ENCODE measurements at places on chromosomes 3 and 15.

- no peak for DNase-seq
Measured at GRCh38 chr3:20230954-20231353, 44.9 kb upstream of the SGO1 start.

DNA sequence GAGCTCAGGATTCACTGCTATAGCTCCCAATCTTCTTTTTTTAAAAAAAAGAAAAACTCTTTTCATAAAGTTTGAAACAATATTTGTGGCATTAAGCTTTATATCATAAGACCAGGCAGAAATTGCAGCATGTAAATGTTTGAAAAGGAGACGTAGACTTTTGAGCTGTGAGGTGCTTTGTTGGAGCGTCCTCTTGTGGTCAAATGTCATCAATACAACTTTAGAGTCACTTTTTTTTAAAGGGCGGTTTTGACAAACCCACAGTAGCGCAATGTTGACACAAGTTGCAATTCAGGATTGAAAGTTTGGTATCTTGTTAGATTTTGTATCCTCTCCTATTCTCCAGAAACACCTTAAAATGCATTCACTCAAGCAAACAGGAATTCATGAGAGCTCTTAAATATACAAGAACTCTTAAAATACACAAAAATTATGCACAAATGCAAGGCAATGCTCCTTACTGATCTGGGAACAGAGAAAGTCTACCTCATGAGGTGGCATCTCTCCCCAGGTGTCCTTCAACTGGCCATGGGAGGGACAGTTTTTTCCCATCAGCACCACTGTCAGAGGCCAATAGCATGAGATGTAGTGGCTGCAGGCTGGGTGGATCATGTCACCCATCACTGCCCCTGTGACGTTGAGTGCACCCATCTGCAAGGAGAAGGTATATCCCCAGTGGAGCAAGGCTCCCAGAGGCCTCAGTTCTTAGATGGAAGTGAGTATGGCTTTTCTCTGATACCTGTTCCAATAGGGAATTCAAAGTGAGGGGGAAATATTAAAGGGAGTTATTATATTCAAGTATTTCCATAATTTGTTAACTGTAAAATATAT is 70.7 kb downstream of the ANXA2 start:
- DNase-seq, result peak; percentile 76

GRCh38 chr3:176430244-176431037 is 766.8 kb downstream of the TBL1XR1 start:
- peak; percentile 61 for DNase-seq

DNA sequence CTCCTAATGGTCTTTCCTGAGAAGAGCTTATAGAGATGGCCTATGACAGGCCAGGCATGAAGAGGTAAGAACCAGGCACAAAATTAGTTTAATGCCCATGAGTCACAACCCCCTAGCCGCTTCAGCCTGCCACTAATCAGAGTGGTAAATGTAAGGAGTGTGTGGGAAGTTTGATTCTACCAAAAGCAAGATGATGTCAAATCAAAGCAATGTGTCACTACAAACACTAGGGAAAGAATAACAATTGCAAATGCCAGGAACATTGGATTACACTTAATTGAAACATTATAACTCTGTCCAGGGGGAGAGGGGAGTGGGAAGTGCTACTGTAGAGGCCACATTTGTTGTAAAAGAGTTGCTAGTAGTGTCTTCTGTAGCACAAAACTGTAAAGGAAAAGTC is 596.6 kb upstream of the AGTR1 start:
- no peak for DNase-seq

DNA sequence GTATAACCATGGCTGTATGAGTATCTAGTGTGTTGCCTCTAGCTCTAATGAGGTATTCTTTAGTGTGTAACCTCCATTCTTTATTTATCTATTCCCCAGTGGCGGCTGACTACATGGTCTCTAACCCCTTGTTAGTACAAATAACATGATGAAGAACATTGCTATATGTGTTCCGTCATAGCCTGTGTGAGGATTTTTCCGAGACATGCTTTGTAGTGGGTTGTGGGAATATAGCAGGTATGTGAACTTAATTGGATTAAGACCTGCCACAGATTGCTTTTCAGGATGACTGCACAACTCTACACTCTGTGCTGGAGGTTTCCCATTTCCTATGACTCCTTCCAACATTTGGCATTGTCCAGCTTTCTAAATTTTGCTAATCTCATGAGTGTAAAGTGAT is 563.4 kb downstream of the ROBO1 start:
- DNase-seq, result no peak

DNA sequence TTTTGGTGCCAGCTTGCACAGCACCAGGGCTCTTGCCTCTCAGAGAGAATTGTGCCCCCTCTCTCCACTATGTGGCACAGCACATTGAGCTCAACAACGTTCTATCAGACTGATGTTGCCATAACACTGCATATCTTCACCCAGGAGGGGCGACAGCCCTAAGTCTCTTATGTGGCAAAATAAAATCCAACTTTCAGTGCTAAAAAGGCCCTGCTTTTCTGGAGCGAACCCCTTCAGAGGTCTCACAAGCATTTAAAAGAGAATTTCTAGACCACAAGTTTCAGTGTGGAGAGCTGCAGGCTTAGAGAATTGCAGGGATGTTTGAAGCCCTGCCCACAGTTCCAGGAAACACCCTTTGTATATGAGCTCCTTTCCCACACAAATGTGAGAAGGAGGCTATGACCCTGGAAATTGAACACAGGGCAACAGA is 85.5 kb downstream of the LIPC start:
- no peak for DNase-seq

DNA sequence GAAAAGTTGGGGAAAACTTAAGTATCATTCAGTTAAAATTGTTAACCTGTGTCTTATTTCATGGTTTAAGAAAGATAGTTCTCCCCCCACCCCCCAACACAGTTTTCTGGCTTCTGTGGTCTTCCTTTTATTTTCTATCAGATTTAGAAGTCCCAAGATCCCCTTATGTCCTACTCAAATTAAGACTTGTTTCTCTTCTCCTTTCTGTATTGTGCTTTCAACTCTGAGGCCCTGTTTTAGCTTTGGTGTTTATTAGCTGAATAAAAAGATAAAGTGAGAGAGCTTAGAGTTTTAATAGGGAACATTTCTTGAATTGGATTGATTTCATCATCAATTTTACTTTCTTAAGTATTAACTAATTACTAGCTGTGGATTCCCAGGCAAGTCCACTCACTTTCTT is 62.6 kb downstream of the AKAP13 start:
- DNase-seq, result no peak

DNA sequence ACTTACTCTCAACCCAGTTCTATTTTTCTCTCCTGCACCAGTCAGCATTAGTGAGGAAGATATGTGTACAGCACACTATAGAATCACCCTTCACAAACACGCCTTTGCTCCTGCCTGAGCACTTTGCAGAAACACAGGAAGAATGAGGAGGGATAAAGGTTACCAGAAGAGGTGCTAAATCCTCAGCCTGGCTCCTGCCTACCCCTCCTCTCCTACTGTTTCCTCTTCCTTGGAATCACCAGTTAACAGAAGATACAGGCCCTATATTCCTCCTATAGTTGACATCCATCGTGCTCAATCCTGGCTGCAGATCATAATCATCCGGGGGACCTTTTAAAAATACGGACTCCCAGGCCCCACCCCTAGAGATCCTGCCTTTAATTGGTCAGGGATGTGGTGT is 28.9 kb downstream of the PARP15 start:
- no peak for DNase-seq

GRCh38 chr3:10867384-10867783 is 51.4 kb downstream of the SLC6A11 start:
- peak; percentile 57 for DNase-seq

GRCh38 chr3:21564531-21564930 is 186.5 kb downstream of the ZNF385D start:
- no peak for DNase-seq

- DNase-seq, result no peak
Measured at GRCh38 chr3:183802989-183803388, 22.4 kb downstream of the MAP6D1 start.

- DNase-seq, result no peak
Measured at GRCh38 chr3:136381051-136381450, 130.9 kb downstream of the PCCB start.

DNA sequence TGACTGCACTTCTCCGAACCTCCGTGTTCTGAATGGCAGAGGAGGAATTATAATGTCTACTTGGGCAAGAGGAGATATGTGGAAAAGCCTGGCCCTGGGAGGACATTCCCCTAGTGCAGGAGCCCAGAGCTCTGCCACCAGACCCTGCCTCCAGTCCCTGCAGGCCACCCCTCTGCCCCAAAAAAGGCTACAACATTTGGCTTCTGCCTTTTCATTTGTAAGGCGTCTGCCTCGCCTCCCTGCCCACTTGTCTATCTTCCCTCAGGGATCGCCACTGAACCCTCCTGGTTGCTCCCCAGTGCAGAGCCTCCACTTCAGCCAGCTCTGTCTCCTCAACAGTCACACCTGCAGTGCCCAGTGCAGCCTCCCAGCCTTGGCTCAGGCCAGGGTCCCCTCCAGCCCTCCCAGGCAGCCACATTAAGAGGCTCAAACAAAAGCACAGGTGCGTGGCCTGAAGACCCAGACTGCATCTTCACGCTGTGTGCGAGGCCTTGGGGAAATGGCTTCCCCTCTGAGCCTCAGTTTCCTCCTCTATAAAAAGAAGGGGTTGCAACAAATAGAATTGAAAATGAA is 125.9 kb upstream of the SMAD3 start:
- DNase-seq, result no peak

GRCh38 chr15:25608926-25609325 is 170.1 kb upstream of the UBE3A start:
- no peak for DNase-seq

DNA sequence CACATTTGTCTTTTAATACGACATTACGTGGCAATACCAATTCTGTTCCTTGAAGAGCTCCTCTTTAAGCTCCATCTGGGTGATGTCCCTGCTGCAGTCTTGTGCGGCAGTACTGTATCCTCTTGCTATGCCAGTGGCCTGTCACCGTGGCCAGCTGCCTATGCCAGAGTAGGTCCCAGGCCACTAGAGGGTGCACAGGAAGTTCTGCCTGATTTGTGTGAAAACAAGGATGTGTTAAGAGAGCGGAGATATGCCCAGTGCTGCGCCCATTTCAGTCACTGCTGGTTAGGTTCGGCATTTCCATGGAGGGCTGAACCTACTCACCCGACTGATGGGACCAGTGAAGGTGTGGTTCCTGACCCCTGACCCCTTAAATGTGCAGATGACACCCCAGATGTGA is 25.2 kb downstream of the NIPA1 start:
- peak; percentile 34 for DNase-seq

DNA sequence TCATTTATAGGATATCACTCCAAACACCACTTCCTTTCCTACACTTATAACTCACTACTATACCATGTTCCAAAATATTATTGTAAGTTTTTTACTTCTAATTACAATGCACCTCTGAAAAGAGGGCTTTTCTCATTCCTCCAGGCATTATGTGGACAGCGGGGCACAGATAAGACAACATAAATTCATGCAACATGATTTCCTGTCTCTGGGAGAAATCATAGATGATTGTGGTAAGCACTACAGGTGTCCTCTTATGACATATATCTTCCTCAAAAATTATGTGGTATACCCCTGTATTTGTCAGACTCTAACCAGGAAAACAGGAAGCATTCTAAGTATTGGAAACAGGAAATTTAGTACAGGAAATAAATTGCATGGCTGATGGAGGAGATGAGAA is 45.7 kb upstream of the INO80 start:
- DNase-seq, result no peak

- DNase-seq, result no peak
Measured at GRCh38 chr3:111675846-111676210, 80.7 kb upstream of the ZBED2 start.

DNA sequence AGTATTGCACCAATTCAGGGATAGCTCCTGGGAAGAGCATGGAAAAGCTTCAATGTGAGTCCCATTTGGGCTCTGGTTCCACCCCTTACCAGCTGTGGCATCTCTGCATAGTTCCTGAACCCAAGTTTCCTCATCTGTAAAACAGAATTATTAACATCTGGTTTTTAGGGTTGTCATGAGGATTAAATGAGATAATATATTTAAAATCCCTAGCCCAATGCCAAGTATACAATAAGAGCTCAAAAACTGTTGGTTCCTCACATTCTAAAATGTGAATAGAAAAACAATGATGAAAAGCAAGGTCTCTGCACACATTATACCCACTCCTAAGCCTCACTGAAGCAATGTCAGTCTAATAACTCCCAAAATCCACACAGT is 237.3 kb upstream of the WNT5A start:
- no peak for DNase-seq

DNA sequence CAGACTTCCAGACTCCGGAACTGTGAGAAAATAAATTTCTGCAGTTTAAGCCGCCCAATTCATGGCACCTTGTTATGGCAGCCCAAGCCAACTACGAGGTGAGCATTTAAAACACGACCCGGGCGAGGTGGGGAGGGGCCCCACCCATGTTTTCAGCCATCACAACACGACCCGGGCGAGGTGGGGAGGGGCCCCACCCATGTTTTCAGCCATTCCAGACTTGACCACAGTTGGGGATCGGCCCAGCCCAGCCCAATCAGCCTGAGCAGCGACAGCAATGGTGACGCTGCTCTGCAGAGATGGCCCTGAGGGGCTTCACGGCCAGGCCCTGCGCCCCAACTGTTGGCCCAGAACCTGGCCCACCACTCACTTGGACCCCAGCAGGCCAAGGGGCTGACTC is 93.1 kb downstream of the ATP10A start:
- no peak for DNase-seq

Measured in MCF 10A (cell line).